Spleen (tissue), 13 donors: ENCODE measurements at places on chromosomes 7 and 10. TPM values are rescaled to one million over a fixed set of nuclear protein-coding genes. Genes with fewer than 3 reads are reported as not detected.

DNA sequence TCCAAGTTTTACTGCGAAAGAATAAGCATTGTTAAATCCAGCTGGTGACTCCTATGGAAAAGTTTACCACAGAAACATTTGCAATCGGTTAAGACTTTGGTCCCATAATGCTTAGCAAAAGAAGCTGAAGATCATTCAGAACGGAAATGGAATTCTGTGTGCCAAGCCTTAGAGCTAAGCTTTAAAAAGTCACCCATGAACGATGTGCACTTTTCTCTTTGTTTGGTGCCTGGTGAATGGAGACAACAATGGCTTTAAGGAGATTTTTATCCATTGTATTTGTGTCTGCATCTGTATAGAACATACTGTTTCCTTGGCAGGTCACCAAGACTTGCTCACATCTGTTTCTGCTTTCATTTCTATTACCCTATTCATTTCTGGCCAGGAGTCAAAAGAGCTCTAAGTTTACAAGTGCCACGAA lies 26.3 kb upstream of the COL1A2 start:
- DNase-seq: no peak

- no peak for DNase-seq
These were observed 30.7 kb upstream of the ELOVL3 start for GRCh38 chr10:102195296-102195870.

GRCh38 chr10:25678220-25678619 lies 255.8 kb upstream of the MYO3A start:
- DNase-seq: no peak

DNA sequence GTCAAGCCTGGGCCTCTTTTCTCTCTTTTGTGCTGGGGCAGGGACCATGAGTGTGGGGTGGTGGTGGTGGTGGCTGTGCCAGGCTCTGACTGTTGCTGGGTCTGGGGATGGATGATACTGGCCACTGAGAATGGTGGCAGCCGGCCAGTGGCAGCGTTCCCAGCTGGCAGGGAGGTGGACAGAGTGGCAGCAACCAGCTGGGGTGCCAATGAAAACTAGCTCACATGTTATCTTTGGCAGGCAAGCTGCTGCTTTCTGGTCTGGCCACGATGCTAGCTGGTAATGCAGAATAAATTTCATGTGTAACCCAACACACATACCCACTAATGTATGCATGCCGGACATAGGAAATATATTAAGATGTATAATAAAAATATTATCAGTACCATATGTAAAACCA lies 95.0 kb upstream of the SLC26A5 start:
- DNase-seq: no peak

DNA sequence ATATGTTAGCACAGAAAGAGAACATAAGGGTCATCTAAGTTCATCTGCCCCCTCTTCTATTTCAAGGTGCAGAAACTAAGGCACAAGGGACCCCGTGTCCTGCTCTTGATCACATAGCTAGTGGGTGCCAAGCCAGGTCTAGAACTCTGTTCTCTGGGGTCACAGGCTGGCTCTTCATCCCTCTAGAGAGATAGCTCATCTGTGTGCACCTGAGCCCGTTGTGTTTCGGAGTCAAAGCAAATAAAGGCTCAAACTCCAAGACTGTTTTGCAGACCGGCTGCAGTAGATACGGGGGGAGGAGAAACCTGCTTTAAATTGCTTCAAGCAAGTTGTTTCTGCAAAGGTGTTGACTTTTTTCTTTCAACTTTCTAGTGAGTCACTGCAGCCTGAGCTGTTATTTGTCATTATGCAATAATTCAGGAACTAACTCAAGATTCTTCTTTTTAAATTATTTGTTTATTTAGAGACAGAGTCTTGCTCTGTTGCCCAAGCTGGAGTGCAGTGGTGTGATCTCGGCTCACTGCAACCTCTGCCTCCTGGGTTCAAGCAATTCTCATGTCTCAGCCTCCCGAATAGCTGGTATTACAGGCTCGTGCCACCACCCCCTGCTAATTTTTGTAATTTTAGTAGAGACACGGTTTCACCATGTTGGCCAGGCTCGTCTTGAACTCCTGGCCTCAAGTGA lies 6.5 kb downstream of the BLVRA start:
- DNase-seq: no peak

Gene CLDN4
- total RNA-seq: not detected

Gene RBM33
- 93.2 TPM for total RNA-seq
